ENCODE measurements at places on chromosomes 12 and 14.
A peak's percentile ranks its signal among the peaks of the same experiment; 100 is the strongest.

GRCh38 chr14:45377166-45377565 lies 124.2 kb upstream of the MIS18BP1 start:
- DNase-seq: no peak

DNA sequence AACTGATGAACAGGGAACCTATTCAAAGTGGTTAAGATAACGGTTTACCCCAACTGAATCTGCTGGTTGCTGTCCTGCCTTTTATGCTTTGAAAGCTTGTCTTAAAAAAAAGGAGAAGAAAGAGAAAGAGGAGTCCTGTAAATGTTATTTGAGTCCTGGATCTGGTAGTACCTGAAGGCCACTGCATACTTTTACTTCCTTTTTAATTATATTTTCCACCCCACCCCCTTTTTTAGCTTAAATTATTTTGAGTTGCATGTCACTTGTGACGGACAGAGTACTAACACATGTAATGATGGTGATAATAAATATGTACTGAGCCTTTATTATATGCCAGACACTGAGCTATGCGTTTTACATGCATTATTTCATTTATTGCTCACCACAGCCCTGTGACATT lies 2.5 kb upstream of the AMIGO2 start:
- DNase-seq: no peak

- no peak for DNase-seq
Observed at GRCh38 chr12:92546259-92546634, 156.5 kb upstream of the PLEKHG7 start.

GRCh38 chr14:50040895-50041465 lies 75.4 kb downstream of the VCPKMT start:
- no peak for DNase-seq

DNA sequence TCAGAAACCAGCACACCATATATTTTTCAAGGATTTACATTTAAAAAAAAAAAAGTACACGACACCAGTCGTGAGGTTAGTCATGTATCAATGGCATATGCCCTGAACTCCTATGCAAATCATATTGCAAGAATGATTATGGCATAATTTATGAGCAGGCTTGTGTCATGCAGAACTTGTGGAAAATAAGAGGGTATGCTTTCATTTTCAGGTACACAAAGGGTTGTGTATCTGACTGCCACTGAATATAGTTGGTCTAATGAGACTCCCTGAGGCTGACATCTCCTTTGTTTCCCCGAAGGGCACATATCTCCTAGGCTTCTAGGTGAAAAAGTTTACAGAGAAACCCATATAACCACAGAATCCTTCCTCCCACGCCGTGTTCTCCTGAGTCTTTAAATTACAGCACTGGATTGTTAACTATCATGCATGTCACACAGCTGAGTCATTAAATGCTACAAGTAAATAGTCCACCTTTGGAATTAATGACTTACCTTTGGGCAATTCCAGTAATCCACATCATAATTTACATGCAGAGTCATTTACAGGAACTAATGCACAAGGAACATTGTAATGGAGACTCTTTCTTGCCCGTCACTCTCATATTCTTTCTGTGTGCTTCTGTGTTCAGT lies 356.7 kb upstream of the DIO2 start:
- no peak for DNase-seq

DNA sequence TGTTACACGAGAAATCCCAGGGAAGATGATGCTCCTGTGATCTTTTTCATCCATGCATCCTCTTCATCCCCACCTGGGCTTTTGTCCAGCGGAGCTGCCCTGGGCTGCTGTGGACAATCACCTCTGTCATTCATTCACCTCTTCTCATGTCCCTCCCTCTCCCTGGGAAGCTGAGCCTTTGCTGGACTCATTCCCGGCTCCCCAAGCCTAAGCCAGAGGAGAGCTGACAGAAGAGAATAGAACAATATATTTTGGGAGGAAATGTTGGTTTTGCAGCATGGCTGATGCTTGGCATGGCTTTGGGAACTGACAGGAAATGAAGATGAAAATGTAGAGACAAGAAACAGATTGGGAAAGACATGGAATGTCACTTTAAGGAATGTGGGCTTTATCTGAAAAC lies 177.4 kb downstream of the DICER1 start:
- no peak for DNase-seq

- DNase-seq: no peak
Observed at GRCh38 chr14:21525962-21526671, at the start of gene SALL2. SALL2 (minus strand) TSS chr14:21526346; CDS start chr14:21526127, 219 bp downstream.

- DNase-seq: no peak
Observed at GRCh38 chr14:32980902-32981501, 42.3 kb downstream of the NPAS3 start.

DNA sequence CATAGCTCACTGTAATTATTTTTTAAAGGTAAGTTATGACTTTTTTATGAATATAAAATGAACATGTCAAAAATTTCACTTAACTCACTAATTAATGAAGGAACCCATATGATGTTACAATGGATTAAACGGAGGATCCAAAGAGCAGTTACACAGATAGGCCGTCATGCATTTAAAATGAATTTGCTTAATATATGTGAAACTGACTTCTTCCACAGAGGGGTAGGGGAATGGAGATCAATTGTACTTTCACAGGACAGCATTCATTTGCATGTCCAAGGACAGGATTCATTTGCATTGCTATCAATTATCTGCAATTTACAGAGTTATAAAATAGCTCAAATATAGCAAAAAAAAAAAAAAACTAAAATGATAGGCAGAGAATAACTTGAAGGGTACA lies 6.6 kb upstream of the CRY1 start:
- no peak for DNase-seq

DNA sequence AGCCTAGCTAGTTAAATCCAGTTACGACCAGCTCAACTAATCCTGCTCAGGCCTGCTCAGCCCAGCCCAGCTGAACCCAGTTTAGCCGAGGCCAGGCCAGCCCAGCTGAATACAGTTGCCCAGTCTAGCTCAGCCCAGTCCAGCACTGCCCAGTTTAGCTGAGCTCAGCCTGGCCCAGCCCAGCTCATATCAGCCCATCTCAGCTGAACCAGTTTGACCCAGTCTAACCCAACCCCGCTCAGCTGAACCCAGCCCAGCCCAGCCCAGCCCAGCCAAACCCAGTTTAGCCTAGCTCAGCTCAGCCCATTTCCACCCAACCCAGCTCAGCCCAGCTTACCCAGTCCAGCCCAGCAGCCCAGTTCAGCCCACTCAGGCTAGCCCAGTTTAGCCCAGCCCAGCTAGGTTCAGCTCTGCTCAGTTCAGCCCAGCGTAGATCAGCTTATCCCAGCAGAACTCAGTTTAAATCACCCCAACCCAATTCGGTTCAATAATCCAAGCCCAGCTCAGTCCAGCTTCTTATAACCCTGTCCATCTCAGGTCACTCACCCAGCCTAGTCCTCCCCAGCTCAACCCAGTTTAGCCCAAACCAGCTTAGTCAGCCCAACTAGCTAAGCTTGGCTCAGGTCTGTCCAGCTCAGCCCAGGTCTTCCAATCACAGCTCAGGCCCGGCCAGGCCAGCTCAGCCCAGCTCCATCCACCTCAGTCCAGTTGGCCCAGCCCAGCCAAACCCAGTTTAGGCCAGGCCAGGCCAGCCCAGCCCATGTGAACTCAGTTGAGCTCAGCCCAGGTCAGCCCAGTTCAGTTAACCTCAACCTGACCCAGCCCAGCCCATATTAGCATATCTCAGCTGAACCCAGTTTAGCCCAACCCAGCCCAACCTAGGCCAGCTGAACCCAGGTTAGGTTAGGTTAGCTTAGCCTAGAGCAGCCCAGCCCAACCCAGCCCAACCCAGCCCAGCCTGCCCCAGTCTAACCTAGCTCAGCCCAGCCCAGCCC lies 76.7 kb downstream of the TMEM121 start:
- DNase-seq: peak; percentile 72

- DNase-seq: no peak
Observed at GRCh38 chr14:68159701-68160633, 340.4 kb downstream of the RAD51B start.

DNA sequence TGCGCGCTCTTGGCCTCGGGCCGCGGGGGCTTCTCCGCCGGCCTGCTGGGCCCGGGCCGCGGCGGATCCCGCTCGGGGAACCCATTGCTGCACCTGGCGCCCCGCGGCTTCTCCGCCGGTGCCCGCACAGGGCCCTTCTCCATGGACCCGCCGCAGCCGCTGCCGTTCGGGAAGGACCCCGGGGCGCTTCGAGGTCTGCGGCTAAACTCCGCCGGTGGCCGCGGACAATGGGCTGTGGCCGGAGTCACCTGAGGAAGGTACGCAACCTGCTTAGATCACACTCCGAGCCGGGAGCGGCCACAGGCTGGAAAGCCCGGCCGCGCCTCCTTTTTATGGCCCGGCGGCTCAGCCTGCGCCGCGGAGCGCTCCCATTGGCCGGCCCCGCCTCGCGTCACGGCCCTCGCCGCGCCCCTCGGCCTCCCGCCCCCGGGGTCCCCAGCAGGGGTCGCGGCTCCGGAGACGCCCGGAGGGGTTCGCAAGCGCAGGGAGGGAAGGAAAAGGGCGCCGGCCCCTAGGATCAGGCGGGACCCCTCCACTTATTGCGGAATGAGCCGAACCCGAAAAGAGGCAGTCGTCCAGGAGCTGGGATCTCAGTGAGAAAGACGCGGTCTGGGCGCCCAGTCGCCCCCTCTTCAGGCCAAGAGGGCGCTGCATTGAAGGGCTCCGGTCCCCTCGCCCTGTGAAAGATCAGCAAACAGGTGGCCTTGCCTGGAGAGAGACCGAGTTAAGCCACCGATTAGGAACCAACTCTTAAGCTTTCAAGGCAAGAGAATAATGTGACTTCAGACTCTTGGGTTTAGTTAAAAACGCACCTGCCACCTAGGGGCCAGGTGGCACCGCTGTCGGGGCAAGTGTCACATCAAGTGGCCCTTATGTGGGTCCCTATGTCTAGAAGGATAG lies at the start of gene GCH1:
Gene GCH1, minus strand, starts transcription at position 306 of the 900 bp plus-strand sequence. Its CDS starts 163 bp downstream, at position 143.
- DNase-seq: no peak

DNA sequence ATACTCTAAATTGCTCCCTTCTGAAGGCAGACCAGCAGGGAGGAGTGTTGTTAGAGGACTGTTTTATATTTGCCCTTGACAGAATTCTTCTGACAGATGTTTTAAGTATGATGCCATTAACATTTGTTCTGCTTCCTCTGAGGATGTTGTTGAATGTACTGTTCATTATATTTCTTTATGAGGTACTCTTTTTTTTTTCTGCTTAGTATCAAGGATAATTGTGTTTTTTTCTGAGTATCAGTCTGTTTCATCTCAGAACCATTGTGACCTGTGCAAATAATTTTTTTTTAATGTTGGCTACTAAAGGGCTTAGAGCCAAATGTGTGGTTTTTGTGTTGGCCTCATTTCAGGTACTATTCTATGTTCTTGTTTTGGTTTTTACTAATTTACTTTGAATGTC lies 10.6 kb downstream of the METAP2 start:
- DNase-seq: no peak

- no peak for DNase-seq
Observed at GRCh38 chr12:108842361-108842760, 15.0 kb downstream of the SSH1 start.

DNA sequence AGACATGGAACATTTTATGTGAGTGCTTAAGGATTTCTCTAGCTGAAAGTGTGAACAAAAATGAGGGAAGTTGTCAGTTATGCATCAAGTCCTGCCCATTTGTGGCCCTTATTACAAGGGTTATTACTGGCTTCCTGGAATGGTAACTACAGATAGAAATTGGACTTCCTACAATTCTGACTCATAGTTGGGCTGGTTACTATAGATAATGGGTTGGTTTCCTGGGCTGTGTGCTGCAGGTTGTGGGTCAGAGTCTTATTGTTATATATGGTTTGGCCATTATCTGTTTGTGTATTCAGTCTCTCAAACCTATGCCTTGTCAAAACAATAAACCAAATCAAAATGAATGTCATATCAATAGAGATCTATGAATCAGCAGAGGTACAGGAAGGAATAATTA lies 313.7 kb downstream of the ADAMTS20 start:
- no peak for DNase-seq

GRCh38 chr12:103596981-103597380 lies 9.9 kb downstream of the STAB2 start:
- DNase-seq: no peak

GRCh38 chr12:112466011-112466422 lies 47.3 kb downstream of the PTPN11 start:
- no peak for DNase-seq

DNA sequence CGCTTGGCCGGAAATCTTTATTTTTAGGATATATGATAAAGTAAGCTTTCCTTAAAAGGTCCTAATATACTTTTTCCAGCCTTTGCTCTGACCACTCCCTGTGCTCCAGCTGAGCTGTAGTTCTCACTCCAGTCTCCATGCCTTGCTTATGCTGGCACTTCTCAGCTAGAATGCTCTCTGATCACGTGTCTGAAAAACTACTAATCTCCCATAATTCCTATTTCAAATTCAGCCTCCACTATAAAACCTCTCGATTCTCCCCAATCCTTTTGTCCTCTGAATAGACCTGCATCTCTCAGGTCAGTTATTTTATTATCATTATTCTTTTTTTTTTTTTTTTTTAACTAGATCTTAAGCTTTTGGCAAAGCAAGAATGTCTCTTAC lies 3.7 kb downstream of the BIN2 start:
- DNase-seq: no peak

DNA sequence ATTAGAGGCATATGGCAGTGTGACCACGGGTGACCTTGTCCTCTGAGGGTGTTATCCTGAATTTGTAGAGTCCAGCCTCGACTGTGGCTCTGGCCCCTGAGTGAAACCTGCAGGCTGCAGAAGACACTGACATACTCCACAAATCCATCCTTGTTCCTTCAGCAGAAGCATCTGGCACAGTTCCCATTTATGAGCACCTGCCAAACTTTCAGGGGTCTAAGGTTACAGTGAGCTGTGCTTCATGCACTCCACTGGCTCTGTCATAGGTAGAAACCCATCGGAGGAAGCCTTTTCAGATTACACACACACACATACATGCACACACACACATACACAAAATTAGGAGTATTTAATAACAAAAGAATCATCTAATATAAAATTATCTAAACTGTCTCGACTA lies 13.6 kb upstream of the NUAK1 start:
- DNase-seq: no peak
